Mesenteric fat pad (tissue), 1 donor: ENCODE measurements at places on chromosomes 3 and 15. TPM values are rescaled to one million over a fixed set of nuclear protein-coding genes. Genes with fewer than 3 reads are reported as not detected.

Gene PPARG
- total RNA-seq, result 349 TPM

GRCh38 chr3:100993309-100993708 is at the start of gene ABI3BP:
Gene ABI3BP, minus strand, starts transcription at chr3:100993421. Its CDS starts 37 bp downstream, at chr3:100993384.
- no peak for DNase-seq

Gene KNG1
- not detected for total RNA-seq

Gene ZBED2
- total RNA-seq, result not detected

DNA sequence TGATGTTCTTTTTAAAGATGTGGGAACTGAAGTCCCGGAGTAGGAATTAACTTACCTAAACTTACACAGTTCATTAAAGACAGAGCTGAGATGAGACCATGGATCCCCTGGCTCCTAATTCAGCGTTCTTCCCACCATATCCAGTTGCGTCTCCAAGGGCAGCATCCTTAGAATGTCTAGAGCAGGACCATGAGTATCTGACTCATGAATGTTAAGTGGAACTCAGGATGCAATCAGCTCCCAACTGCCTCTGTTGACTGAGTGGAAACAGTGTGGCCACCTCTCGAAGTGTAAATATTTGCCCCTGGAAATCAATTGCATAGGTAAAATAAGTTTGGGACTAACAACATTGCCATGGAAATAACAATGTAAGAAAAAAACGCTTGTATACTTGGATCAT is 2.5 kb downstream of the SNTN start:
- no peak for DNase-seq

Gene GOLGA8O
- total RNA-seq, result 1.5 TPM

DNA sequence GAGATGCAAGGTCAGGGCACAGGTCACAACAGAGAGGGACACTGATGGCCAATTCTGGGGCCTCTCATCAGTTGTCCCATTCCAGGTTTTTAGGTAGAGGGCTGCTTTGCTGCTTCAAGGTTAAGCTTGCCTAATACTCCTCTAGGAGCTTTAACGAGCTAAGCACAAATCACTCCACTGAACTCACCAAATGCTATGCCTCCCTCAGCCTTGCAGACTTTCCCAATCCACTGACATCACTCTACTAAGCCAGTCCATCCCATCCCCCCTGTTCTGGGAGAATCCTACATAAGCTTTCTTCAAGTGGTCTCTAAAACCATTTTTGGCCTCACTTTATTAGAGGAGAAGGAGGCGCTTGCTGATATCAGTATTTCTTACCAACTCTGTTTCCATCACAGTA is 24.8 kb upstream of the PDCD6IP start:
- DNase-seq, result no peak

Gene SHC4
- not detected for total RNA-seq

GRCh38 chr15:55035749-55036148 is 161.0 kb downstream of the RSL24D1 start:
- no peak for DNase-seq
